Foreskin fibroblast (primary cell): ENCODE measurements at places on chromosomes 4 and X.
A peak's percentile ranks its signal among the peaks of the same experiment; 100 is the strongest.

GRCh38 chr4:147616849-147617172, 386 bp upstream of the TMEM184C start:
- no peak for DNase-seq

- DNase-seq = no peak
These were observed 6.5 kb upstream of the USP46 start for GRCh38 chr4:52665592-52665991.

- DNase-seq = peak; percentile 41
These were observed 81.2 kb upstream of the GPM6B start for GRCh38 chrX:13898083-13898482.

- no peak for DNase-seq
These were observed 165.6 kb upstream of the WDFY3 start for GRCh38 chr4:85132117-85132516.

DNA sequence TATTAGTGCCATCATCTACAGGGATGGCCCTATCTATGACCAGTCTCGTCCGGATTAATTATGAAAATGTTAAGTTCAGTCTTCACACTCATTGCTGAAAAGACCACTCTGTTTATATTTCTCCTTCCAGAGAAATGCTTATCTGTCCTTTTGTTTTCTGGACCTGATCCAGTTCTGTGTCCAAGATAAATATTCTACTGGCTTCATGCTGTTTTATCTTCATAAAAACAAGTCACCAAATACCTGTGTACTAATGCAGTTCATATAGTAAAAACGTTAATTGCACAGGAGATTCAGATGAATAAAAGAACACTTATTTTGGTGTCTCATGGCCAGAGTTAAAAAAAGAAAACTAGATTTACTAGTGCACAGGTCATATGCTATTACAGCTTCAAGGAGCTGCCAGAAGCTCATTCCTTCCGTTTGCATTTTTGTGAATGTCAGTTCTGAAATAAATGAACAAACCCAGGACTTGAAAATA, 17.3 kb downstream of the FNIP2 start:
- no peak for DNase-seq

DNA sequence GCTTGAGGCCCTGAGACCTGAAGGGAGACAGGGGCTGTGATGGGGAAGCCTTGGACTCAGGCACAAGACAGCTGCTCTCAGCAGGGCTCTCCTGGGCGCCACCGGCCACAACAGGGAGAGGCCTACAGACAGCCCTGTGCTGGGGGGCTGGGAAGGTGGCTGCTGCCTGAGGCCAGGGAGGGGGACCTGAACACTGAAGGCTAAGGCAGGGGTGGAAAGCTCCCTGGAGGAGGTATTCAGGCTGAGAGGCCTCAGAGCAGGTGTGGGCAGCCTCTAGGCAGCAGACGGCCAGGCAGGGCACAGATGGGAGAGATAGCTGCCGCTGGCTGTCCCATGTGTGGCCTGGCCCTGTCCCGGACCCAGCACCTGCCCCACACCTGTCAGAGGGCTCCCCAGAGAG, 33.0 kb downstream of the TACC3 start:
- no peak for DNase-seq

- peak; percentile 83 for DNase-seq
These were observed 94.2 kb downstream of the MAOA start for GRCh38 chrX:43750248-43750676.

DNA sequence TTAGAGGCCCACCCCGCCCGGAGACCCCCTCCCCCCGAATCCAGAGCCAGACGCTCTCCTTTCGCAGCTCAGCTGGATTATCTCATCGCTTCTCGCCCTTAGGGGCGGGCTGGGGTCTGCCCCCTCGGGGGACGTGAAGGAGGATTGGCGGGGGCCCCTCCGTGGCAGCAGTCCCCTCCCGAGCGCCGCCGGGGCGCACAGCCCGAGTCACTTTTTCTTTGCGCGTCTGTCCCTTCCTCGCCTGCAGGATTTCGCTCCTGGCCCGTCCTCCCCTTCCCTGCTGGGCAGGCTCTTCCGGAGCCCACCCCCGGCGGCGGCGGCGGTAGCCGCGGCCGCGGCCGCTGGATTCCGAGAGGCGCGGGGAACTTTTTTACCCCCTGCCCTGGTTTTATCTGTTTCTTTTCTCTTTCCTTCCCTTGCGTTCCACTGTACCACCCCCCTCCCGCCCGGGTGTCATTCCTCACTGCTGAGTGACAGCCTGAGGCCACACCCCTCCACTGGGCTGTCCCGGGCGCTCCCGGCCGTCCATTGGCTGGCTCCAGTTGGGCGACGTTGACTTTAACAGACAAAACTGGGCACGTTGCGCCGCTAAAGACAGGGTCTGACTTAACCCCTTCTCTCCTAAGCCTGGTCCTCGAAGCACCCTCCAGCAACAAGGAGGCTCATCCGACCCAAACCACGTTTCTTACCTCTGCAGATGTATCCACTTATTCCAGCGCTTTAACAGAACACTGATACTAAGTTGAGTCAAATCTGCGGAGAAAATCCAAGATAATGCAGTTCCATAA, 492 bp upstream of the NKX3-2 start:
- peak; percentile 70 for DNase-seq

- peak; percentile 28 for DNase-seq
These were observed 65.7 kb upstream of the MID1 start for GRCh38 chrX:10685923-10686595.

GRCh38 chr4:186719925-186720694, 3.5 kb downstream of the FAT1 start:
- DNase-seq = peak; percentile 17

DNA sequence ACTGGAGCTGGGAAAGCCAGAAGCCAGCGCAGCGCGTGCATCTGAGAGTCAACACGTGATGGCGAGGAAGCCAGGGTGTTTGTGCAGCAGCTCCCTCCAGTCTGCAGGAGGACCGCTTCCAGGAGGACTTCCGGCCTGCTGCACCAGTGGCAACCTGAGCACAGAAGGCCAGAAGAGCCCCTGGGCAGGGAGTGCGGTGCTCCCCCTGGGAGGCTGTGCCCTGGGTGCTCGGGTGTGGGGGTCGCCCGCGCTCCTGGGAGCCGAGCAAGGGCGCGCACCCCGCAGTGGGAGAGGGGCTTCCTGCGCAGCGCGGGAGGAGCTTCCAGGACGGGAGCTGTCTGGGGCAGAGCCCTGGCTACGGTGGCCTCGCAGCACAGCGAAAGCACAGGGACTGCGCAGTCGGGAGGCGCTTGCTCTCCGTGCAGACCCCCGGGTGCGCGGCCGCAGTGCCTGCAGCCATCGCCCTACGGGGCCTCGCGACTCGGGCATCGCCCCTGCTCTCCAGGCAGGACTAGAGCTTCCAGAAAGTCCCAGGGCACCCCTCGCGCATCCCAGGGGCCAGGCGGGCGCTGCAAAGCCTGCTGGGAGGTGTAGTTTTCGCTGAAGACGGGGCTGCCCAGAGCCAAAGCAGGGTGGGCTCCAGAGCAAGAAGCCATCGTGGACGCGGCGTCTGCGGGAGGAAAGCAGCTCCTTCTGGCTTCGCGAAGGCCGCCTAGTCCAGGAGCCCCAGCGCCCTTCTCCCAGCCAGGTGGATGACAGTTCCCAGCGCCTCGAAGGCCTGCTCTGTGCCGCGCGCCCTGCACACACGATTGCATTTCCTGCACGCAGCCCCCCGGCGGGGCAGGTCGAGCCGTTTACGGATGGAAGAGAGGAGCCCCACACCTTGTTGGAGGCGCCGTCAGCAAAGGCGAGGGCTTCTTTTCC, 24.1 kb upstream of the WFS1 start:
- no peak for DNase-seq

DNA sequence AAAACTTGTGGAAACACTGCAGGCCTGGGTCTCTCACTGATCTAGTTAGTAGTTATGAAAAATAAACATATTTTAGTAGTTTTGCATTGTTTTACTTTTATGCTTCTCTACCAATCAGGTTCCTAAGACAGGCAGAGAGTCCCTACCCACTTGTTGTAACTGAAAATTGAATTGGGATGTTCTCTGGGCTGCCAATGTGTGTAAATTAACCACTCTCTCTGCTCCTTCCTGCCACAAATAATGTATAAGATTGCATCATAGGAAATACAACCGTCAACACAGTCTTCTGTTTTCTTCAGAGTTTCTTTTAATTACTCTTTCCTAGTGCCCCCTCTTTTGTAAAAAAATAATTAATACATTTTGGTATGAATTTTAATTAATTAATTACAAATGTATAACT, 677.3 kb downstream of the FSTL5 start:
- no peak for DNase-seq

DNA sequence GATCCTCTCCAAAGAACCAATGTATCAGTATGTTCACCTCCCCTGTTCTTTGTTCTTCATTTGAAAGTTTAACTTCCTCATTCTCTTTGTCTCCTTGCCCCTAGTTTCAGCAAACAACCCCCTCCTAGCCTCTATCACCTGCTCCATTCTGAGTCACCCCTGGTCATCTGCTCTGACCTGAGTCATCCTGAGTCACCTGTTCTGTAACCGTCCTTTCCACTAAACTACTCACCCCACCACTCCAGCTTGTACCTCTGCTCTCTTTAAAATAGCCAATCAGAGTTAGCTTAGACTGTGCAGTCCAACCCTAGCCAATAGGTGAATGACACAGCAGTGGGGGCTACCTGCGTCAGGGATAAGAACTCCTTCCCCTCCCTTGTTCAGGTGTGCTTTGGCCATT, 249.8 kb upstream of the AADAT start:
- DNase-seq = no peak

- no peak for DNase-seq
These were observed 1005.9 kb upstream of the PABPC4L start for GRCh38 chr4:135207531-135207930.

GRCh38 chr4:98996056-98996764, 689 bp downstream of the METAP1 start:
- peak; percentile 56 for DNase-seq
